NCI-H187 treated with DMSO at 0.1 percent for 48 hours (cell line): ENCODE measurements at places on chromosomes 6 and 20.

- DNase-seq: no peak
Measured at GRCh38 chr6:156507656-156508055, 269.5 kb upstream of the ARID1B start.

DNA sequence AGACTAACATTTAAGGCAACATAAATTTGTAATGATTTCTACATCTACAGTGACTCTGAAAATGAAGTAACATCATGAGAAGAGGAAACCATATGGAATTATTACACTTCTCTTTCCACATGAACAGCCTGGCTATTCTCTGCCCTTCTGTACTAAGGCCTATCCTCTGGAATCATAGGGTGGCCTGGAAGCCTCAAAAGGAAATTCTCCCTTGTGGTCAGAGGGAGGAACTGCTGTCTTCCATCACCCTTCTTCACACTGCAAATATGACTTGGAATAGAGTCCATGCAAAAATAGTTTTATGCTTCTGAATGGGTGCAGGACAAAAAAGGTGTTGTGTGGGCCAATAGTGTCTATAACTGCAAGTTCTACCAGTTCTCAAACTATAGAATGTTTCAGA, 44.6 kb upstream of the SH3BGRL2 start:
- no peak for DNase-seq

GRCh38 chr20:33868595-33868994, 57.4 kb downstream of the CHMP4B start:
- DNase-seq: no peak

GRCh38 chr6:20916086-20916485, 381.8 kb downstream of the CDKAL1 start:
- no peak for DNase-seq

GRCh38 chr6:10194816-10195672, 219.8 kb downstream of the TFAP2A start:
- no peak for DNase-seq

DNA sequence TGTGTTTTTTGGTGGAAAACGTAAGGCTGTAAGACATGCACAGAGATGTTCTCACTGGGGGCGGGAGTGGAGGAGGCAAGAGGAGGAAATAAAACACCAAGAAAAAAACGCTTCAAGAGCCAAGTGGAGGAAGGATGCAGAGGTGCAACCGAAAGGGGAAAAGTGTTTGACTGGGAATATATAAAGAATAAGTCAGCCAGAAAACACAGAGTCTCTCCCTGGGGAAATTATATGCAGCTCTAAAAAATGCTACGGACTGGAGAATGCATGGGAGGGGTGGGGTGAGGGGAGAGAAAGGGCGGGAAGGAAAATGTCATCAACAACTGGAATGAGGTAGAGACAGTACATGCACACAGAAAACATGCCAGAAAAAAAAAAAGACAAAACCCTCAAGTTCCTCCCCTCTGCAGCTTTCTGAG, 133.5 kb downstream of the SCML4 start:
- no peak for DNase-seq

DNA sequence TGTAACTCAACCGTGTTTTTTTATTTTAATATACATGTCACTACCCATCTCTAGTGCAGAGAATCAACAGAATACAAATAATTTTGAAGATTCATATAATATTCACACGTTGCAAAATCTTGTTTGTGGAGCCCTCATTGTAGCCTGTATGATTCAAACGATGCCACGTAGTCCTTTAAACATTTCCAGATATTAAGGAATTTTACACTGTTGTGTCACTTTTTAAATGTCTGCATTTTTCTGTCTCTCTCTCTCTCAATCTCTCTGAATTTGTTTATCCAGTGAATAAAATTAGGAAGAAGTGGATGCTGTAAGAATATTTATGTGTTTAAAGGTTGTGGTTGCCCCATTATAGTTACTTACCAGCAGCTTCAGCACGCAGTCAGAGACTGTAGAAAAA, 262.0 kb downstream of the PAX1 start:
- no peak for DNase-seq

DNA sequence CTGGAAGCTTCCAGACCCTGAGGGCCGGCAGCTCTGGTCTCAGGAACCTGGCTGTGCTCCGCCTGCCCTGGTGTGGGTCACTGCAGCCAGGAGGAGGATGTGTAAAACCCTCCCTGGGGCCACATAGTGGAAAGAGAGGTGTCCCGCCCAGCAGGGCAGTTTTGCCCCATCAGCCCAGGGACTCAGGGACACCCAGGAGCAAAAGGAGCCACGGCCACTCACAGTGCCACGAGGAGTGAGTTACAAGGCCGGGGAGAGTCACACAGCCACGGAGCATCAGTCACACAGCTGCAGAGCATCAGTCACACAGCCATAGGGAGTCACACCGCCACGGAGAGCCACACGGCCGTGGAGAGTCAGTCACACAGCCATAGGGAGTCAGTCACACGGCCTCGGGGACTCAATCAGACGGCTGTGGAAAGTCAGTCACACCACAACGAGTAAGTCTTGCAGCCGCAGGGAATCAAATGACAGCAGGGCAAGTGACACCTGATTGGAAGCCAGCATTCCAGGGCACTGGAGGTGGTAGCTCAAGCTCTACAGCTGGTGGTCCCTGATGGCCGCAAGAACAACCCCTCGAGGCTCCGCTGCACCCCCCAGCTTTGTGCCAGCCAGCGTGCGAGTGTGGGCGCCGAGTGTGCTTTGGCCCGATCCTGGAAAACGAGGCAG, 60.9 kb downstream of the DLL1 start:
- DNase-seq: no peak

DNA sequence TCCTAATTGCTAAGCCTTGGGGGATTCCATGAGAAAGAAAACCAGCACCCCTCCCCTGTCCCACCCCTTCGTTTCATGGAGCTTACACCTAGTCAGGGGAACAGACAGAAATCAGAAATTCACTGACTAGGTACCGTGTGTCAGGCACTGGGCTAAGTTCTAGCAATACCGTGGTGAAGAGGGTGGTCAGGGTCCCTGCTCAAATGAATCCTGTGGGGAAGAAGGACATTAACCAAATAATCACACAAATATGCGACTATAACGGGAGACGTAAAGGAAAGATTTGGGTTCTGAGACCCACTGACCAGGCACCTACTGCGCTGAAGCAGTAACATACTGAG, 65.1 kb upstream of the TOP1 start:
- no peak for DNase-seq

- no peak for DNase-seq
Measured at GRCh38 chr6:123016431-123017103, 20.5 kb downstream of the CLVS2 start.

DNA sequence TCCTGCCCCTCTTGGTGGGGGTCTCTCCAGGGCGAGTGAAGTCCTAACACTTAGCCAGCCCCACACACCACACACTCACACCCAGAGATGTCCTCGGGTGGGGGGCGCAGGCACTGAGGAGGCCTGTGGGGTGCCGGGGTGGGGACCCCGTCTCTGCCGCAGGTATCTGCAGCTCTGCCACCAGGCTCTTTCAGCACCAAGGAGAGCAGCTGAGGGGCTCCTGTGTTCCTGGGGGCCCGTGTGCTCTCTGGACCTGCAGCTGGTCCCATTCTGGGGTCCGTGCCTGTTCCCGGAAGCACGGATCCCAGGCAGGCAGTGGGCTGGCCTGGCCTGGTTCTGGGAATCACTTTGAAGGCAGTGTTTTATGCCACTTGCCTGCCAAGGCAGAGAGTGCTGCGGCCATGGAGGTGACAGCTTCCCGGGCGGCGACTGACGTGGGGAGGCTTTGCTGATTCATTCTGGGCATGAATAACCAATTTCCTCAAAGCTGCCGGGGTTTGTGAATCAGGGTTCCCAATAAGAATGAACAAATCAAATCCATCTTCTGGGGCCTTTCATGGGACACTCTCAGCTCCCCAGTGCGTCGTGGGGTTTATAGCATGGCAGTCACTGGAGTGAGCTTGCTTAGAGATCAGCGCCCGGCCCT, 54.4 kb upstream of the SLCO4A1 start:
- no peak for DNase-seq

DNA sequence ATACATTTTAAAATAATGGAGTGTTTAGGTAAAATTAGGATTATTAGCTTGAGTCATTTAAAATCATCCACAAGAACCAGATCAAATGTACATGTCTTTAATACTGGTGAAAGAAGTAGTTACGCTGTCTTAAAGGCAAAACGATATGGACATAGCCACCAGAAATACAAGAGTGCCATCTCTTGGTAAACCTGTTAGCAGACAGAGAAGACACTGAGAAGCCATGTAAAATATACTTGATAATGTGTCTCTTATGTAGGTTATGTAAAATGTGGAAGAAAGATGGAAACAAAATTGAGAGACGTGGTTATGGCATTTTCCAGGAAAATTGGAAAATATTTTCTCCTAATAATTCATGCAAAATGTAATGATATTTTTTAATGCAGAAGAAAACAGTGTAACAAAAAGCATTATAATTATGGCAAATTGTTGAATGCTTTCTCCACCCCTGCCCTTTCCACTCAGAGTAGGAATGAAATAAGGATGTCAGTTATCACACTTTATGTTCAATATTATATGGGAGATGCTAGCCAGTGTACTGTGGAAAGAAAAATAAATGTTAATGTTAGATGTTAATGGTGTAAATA, 12.2 kb upstream of the SLC17A2 start:
- DNase-seq: no peak

DNA sequence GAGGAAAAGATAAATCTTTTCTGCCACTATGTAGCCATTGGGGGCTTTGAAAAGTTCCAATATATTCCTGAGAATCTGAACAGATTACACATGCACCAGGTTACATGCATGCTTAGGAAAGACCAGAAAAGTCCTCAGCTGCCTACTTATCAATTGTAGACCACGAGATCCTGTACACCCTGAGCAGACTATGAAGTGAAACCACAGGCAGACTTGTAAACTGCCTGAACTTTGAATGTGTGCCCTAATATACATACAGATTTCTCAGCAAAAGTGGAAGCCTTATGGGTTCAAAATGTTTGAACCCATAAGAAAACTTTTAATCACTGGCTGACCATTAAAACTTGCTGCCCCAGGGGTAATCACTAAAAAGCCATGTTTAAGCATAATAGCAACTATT, 273.5 kb upstream of the RUNX2 start:
- no peak for DNase-seq

- DNase-seq: no peak
Measured at GRCh38 chr6:104400844-104401243, 458.9 kb downstream of the HACE1 start.

GRCh38 chr6:89999945-90000825, 105.9 kb downstream of the GJA10 start:
- no peak for DNase-seq
